ENCODE measurements at places on chromosomes 7 and 10. TPM values are rescaled to one million over a fixed set of nuclear protein-coding genes. Genes with fewer than 3 reads are reported as not detected.

Gene CYP26C1
- 0.13 TPM for total RNA-seq

DNA sequence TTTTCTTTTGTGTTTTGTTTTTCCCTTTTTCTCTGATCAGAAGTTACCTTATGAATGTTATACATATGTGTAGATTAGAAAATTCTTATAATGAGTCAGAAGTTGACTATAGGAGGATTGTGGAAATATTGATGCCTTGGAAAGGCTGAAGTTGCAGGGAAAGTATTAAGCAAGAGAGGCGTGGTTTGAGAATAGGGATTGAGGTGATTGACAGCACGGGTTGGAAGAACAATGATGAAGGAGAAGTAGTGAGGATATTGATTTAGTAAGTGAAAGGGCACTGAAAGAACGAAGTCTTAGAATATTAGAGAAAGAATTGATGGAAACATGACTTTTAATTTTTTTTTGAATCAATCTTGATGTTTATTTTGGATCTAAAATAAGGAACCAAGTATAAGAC lies 176.0 kb downstream of the EXOC4 start:
- no peak for DNase-seq

DNA sequence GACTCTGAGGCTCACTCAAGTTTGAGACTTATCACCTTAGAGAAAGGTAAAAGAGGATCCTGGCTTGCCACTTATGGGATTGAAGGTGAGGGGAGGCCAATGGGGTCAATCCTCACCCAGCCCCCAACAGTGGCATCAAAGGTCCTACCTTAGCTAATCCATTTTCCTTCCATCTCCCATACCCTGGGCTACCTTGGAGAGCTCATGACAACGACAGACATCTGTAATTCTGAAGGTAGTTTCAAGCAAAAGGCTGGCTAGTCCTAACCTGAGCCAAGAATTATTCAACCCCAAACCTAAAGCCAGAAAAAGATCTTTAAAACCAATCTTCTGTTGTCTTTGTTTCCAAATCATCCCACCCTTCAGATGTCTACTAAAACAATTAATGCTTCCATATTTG lies 179.2 kb upstream of the GHITM start:
- no peak for DNase-seq

- no peak for DNase-seq
These were observed 4.6 kb upstream of the TMEM184A start for GRCh38 chr7:1560620-1561031.

Gene INHBA
- 3.5 TPM for total RNA-seq

- no peak for DNase-seq
These were observed 70.4 kb downstream of the CUBN start for GRCh38 chr10:17059197-17059688.

Gene CHN2
- total RNA-seq, result 14.2 TPM

- DNase-seq, result no peak
These were observed 933 bp upstream of the RNF32 start for GRCh38 chr7:156639426-156640256.

- DNase-seq, result no peak
These were observed 2.7 kb downstream of the SEMA3A start for GRCh38 chr7:84191842-84192241.

DNA sequence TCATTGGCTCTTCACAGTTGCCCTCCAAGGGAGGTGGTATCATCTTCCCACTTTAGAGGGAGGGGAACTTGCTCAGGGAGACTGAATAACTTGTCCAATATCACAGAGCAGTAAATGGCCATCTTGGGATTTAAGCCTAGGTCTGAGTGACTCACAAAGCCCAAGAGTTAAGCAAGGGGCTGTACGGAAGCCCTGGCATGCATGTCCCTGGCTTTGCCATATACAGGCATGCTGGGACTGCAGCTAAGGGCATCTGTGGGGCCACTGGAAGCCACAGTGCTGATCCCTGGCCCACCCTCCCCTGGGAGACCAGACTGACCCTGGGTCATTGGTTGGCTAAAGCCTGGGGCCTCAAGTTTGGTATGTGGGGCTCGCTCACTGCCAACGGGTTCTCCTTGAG lies 3.1 kb downstream of the VSIR start:
- no peak for DNase-seq

DNA sequence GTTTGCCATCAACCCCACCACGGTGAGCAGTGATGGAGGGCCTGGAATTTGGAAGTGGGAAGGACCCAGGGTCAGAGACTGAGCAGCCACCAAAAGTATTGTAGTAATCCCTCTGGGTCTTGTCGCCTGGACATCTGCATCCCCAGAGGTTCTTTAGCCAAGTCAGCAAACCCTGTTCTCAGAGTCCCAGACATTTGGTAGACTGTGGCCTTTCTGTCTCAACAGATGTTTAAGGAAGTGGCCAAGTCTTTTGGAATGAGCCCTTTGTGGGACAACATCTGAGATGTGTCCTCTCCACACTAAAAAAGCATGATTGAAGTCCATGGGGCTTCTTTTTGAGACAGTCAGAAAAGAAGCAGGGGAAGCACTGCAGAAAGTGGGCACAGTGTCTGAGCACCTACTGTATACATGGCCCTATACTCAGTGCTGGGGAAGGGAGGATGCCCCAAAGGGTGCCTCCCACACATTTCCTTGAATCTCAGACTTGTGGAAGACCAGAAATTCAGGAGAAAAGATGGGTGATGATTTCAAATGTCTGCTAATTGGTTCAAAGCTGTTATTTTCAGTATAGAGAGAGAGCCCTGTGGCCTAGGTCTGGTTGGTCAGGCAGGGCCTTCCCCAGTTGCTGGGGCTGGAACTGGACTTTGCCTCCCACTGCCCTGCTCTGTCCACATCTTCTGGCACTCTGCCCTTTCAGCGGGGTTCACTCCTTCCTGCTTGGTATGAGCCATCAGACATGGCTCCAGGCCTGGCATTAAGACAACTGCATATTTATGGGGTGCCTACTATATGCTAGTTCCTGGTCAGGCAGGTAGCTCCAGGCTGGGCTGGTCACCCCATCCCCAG lies 26.5 kb upstream of the VSIR start:
- DNase-seq, result no peak

Gene COL17A1
- 2.2 TPM for total RNA-seq

- no peak for DNase-seq
These were observed 331.2 kb upstream of the FZD1 start for GRCh38 chr7:90933041-90933440.

DNA sequence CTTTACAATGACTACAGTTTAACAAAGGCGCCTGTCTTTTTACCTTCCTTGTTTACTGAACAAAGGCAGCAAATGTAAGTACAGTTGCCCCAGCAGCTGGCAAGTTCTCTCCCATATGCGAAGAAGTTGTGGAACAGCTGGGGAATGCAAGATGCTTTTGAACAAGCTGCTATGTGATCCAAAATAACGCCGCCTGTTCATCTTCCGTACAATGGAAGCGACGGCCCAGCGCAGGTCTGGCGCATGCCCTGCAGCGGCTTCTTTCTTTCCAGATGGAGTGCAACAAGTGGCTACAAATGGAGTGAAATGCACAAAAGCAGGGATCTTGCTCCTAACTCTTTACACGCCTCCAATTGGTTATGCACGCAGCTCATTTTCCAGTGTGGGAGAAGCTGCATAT lies 97.0 kb upstream of the SVIL start:
- DNase-seq, result no peak

- DNase-seq, result no peak
These were observed 168.1 kb upstream of the MALRD1 start for GRCh38 chr10:18880530-18880929.

DNA sequence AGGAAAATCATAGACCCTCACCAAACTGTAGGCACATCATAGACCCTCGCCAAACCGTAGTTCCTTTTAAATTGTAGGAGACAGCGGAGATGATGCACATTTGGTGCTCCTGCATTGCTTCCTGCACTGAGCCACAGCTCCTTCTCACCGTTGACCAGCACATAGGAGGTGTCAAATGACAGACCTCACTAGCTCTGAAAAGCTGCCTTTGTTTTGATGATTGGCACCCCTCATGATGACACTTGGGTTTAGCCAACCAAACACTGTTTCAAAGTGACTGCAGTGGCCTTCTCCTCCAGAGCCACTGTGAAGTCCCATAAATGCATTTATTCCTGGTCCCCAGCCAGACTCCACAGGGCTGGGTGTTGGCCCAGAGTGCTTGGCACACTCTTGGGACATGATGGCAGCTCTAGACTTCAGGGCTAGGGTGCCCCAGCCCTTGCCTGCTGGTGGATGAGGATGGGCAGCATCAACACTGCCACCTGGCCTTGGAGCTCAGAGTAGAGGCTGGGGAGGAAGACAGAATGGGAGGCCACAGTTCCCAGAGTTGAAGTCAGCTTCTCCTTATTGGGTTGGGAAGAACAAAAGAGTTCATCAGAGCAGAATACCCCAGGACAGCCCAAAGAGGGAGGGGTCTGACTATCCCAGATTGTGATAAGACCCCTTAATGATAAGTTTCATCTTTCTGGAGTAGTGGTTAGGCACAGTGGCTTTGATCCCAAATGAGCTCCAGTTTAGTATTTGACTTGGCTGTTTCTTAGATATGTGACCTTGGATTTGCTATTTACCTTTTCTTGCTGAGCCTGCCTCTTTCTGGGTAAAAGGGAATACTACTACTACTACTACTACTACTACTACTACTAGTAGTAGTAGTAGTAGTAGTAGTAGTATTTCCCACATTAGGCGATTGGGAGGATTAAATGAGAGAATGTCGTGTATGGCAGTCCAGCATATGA lies 75.3 kb downstream of the MTPN start:
- DNase-seq, result no peak

DNA sequence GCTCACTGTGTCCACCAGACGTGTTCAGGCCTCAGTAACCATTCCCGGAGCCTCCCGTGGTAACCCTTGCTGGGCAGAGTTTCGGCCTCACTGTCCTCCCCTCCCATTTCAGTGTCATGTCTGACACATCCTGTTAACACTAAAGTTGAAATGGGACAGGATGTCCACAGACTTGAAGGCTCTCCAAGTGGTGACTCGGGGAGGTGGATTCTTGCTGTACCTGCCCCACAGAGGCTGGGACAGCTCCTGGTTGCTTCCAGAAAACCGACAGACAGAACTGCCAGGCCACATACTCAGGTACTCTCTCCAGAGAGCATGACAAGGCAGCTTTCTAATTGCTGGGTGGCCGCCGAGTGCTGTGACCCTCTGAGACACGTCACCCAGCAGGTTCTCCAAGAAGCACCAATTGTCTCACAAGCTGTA lies 17.9 kb upstream of the CYTH3 start:
- DNase-seq, result no peak

Gene ODAD2
- not detected for total RNA-seq

- no peak for DNase-seq
These were observed 4.0 kb downstream of the GNB2 start for GRCh38 chr7:100677308-100678267.
